ENCODE measurements at places on chromosomes 12 and 14.

DNA sequence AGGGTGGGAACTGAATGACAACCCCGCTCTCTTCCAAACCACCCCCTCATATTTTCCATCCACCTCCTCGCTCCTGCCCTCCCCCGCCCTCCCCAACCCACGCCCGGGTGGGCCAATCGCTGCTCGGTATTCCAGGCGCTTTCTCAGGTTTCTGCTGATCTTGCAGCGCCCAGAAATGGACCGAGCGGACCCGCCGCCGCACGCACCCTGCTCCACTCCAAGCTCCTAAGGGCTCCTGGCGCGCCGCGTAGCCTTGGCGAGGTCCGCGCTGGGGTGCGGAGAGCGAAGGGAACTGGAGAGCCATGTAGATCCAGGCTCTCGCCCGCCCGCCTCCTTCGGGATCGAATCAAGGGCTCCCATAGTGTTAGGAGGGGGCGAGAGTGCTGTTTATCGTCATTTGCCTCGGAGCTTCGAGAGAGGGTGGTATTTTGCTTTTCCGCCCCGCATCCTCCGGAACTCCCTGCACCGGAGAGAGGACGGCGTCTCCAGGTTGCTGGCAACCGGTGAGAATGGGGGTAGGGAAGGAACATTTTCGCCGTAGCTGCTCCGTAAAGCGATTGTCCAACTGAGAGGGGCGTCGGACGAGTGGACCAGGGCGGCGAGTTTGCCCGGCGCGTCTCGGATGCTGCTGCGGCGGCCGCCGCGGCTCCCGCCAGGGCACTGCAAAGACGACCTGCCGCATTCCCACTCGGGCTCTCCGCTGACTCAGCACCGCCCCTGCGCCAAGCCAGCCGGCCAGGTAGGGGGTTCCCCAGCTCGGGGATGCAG is at the start of gene KCNA1:
Gene KCNA1 (plus strand): TSS at position 172 of the 768 bp plus-strand sequence. CDS start 1,474 bp downstream, outside the sequence.
- DNase-seq, result no peak

GRCh38 chr12:31011746-31012566 is 61.7 kb upstream of the DDX11 start:
- DNase-seq, result no peak

DNA sequence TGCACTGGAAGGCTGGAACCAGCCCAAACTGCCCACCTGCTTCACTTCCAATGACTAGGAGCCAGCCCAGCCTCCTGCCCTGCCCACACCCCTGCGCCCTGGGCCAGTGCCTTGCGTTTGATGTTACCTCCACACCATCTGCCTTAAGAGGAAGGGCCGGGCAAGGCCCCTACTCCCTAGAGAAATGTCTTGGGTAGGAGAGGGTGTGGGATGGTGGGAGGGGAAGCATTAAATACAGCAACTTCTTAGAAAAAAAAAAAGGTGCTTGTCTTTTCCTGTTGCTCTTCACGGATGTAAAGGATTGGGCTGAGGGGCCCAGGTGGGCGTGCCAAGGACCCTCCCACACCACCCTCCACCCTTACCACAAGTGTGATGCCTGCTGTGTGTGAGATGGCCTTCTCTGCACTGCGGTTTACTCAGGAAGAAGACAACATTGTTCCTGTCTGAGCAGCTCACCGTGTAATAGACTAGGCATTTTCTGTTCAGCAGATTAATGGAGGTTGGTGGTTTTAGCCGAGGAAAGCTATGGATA is 99.9 kb downstream of the NINJ2 start:
- DNase-seq, result no peak

GRCh38 chr14:26959437-26959836 is 361.6 kb upstream of the NOVA1 start:
- DNase-seq, result no peak

- DNase-seq, result no peak
Observed at GRCh38 chr12:44874981-44875416, 1.1 kb downstream of the NELL2 start.

DNA sequence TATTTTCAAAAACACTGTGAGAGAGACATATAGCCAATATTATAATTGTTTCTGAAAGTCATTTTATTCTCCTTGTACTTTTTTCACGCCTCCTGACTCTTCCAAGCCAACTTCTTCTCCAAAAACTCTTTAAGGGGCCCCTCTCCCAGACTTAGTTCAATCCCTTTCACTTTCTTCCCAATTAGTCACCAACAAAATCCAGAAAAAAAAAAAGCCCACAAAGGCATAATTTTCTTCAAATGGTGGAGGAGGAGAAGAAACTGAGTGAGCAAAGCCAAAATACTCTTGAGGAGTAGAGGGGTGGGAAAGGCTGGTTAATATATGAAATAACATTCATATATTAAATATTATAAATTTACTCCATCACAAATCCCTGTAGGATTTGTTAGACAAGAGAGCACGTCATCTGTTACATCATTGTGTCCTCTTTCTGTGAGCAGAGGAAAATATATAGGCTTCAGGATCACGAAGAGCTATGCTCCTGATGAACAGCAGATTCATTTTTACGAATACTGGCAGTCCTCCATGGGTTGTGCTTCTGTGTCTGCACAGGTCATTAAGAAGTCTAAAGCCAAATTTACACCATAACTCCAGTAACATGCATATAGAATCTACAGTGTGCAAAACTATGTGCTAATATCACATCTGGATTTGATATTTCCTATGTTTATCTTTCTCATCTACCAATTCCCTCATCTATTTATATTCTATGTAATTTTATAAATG is 25.9 kb upstream of the NID2 start:
- no peak for DNase-seq

- no peak for DNase-seq
Observed at GRCh38 chr12:29858270-29858786, 74.6 kb upstream of the TMTC1 start.

DNA sequence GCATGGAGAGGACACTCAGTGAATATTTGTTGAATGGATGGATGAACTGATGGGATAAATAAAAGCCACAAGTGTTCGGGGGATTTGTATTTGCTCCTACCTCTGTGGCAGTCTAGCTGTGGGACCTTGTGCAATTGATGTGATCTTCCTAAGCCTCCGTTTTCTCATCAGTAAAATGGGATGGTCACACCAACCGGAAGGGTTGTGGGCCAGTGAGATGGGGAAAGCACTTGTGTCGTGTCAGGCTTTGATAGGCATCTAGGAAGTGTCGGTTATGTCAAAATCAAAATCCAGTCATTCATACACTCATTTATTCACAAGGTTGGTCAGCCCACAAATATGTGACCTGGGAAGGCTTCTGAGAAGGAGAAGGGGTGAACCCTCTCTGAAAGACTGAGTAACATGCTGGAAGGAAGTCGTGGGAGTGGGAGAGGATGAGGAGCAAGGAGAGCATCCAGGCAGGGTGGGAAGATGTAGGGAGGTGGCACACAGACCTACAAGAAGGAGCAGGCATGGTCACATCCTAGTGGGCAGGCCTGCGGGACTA is 7.8 kb upstream of the SERPINA9 start:
- no peak for DNase-seq

DNA sequence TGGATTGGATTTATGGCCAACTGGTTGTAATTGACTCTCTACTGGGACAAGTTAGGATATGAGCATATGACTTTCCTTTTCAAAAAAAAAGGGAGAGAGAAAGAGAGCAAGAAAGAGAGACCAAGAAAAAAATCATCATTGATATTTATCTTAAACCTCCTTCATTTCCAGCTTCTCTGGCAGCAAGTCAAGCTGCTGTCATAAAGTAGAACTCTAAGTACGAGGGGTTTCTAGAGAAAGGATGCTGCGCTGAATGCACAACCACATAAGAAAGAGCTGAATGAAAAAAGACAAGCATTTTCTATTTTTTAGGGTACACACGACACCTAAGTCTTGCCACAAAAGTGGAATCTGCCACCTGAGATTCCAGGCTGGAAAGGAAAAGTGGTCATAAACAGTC is 182.6 kb downstream of the SLC25A21 start:
- no peak for DNase-seq

GRCh38 chr14:63555572-63555971 is 12.4 kb upstream of the PPP2R5E start:
- no peak for DNase-seq

DNA sequence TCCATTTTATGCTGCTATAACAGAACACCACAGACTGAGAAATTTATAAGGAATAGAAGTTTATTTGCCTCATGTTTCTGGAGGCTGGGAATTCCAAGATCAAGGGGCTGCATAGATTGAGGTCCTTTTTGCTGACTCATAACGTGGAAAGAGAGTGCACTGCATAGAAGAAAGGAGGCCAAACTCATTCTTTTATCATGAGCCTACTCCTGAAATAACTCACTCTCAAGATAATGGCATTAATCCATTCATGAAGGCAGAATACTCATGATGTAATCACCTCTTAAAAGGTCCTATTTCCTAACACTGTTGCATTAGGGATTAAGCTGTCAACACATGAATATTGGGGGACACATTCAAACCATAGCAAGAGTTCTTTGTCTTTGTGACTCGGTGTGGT is 60.0 kb upstream of the FBXO33 start:
- no peak for DNase-seq

DNA sequence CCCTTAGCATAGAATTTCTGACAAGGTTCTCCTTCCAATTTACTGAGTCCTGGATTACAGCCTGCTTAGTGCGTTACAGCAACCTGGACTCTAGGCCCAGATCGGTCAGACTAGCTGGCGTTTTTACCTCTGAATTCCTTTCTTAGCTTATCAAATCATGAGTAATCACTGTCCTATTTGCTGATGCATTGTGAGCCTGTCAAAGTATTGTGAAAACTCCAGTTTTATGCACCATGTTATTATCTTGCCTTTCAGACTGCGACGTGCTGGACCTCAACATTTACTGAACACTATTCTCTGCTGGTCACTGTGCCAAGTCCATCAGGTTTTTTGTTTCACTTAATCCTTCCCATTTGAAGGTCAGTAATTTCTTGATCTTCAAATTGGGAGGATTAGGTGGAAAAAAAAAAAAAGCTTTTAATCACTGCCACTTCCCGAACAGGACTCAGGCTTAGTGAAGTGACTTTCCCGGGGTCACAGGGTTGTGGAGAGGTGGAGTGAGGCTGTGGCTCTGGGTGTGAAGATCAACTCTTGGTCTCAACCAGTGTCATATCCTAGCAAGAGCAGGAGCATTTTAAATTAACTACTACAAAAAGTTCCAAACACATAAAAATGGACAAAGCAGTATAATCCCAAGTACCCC is 31.2 kb downstream of the FBXO21 start:
- DNase-seq, result no peak

- no peak for DNase-seq
Observed at GRCh38 chr12:45721954-45722353, 7.6 kb upstream of the ARID2 start.

Data from SJCRH30 (cell line).